ENCODE measurements at places on chromosomes 3 and 15.

GRCh38 chr15:83873966-83874365, 220.0 kb downstream of the ADAMTSL3 start:
- no peak for DNase-seq

- DNase-seq = no peak
These were observed 127.7 kb downstream of the LRRK1 start for GRCh38 chr15:101046826-101047225.

- no peak for DNase-seq
These were observed 114.6 kb downstream of the CYP19A1 start for GRCh38 chr15:51223771-51224229.

GRCh38 chr15:92869263-92869940, 30.7 kb upstream of the CHD2 start:
- DNase-seq = no peak

DNA sequence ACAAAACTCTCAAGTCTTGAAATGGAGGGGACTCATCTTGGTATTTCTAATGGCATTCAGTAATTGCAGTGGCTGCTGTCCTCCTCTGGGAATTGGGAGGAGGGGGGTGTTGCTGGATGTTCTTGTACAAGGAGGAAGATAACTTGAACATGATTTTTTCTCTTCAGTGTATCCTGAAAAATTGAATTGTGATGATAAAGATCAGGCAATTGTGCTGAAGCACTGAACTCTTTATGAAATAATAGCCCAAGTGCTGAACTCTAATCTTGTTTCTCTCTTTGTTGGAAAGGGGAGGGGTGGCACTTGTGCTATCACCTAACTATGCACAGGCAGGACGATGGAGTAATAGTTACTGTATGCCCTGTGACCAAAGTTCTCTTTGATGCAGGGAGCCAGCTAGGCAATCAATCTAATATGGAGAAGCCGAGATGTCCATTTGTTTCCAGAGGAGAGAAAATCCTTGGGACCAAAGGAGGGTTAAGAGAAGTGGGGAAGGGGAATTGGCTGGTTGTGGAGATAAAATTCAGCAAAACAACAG, 68.1 kb upstream of the ATP2C1 start:
- DNase-seq = no peak

DNA sequence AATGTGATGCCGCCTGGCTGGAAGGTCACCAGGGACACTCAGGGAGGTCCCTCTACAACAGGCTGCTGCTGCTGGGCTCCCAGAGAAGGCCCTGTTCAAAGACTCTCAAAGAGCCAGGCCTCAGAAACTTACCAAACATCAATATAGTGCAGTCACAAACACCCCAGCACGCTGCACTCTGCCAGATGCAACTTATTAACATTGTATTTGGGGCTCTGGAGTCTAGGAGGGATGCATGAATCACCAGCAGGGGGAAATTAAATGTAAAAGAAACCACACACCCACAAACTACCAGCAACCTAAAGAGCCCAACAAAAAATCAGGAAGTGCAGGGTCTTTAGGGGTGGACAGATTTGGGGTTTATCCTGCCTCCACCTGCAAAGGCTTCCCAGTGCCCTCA, 74.6 kb upstream of the SPATA12 start:
- DNase-seq = no peak

DNA sequence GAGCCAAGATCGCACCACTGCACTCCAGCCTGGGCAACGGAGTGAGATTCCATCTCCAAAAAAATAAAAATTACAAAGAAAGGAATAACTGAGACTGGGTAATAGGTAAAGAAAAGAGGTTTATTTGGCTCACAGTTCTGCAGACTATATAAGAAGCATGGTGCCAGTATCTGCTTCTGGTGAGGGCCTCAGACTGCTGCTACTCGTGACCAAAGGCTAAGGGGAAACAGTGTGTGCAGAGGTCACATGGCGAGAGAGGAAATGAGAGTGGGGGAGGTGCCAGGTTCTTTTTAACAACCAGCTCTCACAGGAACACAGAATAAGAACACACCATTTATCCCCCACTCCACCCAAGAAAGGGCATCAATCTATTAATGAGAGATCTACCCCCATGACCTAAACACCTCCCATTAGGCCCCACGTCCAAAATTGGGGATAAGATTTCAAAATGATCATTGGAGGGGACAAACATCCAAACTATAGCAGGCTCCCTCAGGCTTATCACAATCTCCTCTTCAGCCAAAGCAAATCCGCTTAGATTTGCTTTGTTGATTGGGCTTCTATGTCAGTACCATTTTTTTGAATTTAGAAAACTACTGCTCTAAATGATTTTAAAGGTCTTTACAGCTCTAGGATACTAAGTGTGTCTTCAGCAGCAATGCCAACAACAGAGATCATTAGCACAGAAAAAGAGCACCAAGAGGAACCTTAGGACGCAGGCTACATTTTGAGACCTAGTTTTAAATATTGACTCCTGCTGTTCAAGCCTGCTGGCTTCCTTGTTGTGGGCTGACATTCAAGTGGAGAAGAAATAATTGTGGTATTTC, 84.2 kb upstream of the TBL1XR1 start:
- DNase-seq = no peak

GRCh38 chr3:142875583-142876207, 13.2 kb downstream of the PCOLCE2 start:
- no peak for DNase-seq

- DNase-seq = no peak
These were observed 633.9 kb upstream of the TGFBR2 start for GRCh38 chr3:29972320-29972993.

DNA sequence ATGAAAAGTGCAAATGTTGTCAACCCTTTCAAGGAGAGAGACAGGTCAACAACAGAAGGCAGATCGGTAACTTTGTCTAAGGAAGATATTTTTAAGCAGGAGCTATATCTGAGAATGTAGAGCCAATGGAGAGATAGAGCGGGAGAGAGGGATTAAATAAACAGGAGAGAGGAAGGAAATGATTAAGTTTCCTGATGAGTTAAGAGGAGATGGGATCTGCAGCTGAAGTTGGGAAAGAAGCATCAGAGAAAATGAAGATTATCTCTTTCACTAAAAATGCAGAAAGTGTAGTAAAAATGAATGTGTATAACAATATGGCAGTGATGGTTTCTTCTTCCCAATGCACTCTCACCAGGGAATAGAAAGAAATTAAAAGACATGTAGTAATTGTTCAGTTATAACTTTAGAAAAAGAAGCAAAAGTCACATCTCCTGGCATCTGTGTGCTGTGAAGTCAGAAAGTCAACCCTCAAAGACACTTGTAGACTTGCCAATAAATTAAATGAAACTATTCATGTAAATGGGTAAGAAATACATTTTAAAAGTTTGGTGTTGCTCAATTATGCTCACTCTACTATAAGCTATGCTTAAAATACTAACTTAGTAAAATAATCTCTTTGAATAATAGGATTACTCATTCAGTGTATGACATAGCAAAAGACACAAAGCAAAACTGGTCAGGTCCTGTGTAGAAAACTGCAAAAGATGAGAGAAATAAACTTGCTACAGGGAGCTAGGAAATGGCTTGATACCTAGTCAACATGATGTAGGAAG, 264.6 kb downstream of the ZIC4 start:
- no peak for DNase-seq

All from NCI-H1048 (cell line).